ENCODE measurements at places on chromosomes 4 and X. TPM values are rescaled to one million over a fixed set of nuclear protein-coding genes. Genes with fewer than 3 reads are reported as not detected.

GRCh38 chr4:42610941-42611340, 46.0 kb downstream of the ATP8A1 start:
- DNase-seq, result no peak

DNA sequence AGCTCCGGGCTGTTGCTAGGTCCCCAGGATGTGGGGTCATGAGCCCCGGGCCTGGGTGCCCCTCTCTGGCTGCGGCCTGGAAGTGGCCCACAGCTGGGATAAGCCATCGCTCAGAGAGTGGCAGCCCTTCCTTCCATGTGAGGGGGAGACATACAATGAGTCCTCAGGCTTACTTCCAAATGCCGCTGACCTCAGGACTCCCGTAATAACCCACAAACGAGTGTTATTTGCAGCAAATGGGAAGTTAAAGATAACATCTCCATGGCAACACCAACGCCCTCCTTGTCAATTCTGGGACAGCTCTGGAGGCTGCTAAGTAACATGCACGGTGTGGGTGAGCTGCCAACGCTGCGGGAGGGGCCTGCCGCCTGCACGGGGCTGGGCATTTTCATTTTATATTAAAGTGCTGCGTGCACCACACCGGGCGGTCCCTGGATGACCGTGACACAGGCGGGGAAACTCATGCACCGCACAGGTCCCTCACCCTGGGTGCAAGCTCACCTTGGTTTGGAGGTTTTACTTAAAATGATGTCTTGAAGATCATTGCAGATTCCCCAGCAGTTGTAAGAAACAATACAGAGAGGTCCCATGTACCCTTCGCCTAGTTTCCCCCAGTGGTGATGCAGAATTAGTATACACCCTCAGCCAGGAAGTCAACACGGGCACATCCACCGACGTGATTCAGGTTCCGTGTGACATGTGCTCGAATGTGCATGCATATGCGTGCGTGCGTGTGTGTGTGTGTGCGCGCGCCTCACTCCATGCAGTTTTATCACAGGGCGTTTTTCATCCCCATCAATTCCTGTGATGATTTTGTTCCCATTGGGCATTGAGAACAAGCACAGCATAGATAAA, 79.4 kb downstream of the ABLIM2 start:
- DNase-seq, result no peak

DNA sequence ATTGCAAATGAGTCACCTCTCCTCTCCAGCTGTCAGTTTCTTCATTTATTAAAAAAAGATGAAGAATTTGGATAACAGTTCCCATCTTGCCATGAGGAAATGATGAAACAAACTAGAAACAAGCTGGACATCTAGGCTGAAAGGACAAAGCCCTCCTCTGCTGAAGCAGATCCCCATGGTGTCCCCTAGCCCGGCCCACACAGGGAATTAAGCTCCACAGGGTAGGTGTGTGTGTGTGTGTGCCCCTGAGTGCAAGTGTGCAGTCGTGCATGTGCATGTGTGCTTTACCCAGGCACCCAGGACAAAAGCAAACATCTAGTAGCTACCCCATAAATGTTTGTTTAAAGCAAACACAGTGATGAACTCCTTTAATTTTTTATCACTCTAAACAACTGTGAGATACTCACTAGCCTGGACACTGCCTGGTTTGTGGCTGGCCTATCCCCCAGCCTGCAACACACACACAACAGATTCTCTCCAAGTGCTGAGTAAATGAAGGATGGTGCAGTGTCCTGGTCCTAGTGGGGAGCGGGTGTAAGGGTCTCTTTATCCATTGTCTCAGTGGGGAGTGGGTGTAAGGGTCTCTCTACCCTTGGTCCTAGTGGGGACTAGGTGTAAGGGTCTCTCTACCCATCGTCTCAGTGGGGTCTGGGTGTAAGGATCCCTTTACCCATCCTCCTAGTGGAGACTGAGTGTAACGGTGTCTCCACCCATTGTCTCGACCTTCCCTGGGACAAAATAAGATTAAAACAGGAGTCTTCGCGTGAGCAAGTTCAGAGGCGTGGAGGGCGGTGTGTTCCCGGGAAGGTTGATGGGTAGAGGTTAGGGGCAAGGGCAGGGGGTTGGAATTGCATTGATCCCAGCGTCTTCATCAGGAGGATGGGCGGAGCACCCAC, 688 bp upstream of the EVC start:
- no peak for DNase-seq

DNA sequence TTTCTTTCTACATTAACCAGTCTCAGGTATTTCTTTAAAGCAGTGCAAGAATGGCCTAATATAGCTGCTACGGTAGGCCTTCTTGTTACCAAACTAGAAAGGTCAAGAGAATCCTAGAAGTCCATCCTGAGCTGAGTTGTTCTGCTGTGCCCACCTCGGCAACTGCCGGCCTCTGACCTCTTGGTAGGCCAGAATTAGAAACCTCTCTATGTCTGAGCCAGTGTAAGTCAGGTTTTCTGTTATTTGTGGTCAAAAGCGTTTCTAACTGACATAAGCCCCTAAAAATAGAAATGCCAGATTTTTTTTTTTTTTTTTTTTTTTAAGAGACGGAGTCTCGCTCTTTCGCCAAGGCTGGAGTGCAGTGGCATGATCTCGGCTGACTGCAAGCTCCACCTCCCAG, 43.1 kb downstream of the SOWAHB start:
- DNase-seq, result no peak

GRCh38 chr4:56658528-56658927, 22.6 kb downstream of the HOPX start:
- DNase-seq, result no peak

GRCh38 chr4:153426207-153426885, 39.8 kb upstream of the TMEM131L start:
- DNase-seq, result peak; percentile 42

GRCh38 chr4:159946983-159947615, 844.2 kb downstream of the RAPGEF2 start:
- DNase-seq, result peak; percentile 29

- DNase-seq, result no peak
These were observed 29.4 kb upstream of the GYG2 start for GRCh38 chrX:2799369-2799768.

DNA sequence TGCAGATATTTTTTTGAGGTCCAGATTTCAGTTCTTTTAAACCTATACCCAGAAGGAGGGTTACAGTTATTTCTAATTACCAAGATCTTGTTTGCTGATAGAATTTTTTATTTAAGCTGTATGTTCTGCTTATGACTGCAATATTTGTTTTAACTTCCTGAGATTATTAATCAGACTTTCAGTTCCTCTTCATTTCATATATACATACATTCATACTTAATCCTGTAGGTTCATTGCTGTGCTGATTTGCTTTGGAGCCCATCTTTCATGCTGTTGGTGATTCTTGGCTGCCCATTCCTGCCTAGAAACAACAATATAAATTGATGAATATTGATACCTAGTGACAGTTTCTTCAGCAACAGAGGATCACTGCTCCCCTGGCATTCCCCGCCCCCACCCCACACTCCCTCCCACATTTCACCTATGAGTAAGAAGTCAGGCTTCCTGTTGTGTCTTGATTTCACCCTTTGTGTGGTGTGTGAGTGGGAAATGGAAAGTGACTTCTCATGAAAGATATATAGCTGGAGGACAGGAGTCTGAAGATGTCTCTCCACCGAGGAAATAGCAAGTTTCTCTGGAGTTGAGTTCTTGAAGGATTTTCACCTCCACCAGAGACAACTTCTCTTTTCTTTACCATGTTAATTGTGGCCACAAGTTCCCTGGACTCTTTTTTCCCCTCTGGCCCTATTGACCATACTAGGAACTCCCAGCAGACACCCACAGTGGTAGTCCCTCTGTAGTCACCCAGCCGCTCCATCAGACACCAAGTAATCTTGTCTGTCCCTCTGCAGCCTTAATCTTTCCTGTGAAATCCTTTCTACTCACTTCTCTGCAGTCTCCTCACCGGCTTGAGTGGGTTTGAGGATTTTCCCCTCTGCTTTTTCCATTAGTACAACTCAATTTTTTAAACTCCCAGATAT, 118.4 kb downstream of the ASB9 start:
- DNase-seq, result no peak

DNA sequence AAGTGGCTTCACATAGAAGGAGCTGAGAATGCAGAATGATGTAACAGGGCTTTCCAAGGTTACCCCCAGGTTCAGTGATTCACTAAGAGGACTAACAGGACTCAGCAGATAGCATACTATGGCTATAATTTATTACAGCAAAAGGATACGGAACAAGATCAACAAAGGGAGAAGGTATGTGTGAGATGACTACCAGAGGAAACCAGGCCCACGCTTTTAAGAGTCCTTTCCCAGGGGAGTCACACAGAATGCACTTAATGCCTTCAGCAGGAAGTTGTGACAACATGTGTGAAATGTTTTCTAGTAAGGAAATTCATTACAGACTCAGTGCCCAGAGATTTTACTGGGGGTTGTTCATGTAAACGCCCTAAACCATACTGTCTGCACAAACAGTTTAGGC, 373.6 kb upstream of the MAGEB2 start:
- DNase-seq, result no peak

DNA sequence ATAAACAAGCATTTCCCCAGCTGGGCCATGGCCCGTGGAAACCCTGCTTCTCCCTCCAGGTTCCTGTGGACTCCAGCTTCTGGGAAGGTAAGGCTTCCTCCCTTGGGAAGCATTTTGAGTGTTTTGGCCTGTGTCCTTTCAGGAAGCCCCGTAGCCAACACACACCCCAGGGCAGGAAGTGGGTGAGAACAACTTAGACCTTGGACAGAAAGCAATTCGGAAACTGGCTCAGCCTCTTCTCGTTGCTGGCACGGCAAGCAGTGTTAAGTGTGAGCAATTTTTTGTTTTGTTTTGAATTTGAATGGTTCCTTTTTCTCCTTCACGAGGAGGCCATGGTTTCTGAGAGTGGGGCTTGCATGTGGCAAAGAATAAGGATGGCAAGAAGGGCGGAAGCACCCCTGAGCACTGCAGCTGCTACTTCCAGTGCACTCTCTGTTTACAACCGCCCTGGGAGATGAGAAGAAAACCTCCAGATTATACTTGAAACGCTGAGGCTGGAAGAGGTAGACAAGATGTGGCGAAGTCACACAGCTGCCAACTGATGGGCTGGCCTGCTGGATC, 14.1 kb upstream of the CYTL1 start:
- peak; percentile 38 for DNase-seq

- no peak for DNase-seq
These were observed 455.3 kb downstream of the ACTRT1 start for GRCh38 chrX:127596882-127597281.

DNA sequence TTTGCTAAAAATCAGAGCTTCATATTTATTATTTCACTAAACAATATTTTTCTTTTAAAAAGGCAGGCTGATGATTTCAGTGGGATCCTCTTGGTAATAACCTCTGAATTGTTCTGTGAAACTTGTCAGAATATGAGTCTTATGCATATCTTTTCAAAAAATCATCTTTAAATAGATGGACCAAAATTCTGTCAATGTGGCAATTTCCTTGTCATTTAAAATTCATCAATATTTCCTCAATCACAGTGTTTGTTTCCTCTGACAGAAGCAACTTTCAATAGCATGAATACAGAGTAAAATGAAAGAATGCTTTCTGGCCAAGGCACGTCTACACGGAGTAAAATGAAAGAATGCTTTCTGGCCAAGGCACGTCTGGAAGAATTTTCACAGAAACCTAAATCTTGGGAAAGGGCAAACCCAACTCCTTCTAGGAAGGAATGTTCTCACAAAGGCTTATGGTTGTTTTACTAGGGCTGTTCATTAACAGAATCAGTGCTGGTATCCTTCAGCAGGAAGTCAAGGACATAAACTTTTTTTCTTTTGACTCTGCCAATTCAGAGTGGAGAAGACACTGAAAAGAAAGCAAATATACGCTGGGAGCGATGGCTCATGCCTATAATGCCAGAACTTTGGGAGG, 99.0 kb upstream of the GPR34 start:
- peak; percentile 44 for DNase-seq

DNA sequence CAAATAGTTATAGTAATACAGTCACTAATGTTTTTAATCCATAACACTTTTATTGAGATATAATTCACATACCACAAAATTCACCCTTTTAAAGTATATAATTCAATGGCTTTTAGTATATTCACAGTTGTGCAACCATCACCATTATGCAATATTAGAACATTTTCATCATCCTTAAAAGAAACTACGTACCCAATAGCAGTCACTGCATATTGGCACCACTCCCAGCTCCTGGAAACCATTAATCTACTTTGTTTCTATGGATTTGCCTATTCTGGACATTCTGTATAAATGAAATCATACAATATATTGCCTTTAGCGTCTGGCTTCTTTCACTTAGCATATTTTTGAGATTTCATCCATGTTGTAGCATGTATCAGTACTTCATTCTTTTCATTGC, 99.3 kb downstream of the AMMECR1 start:
- no peak for DNase-seq

DNA sequence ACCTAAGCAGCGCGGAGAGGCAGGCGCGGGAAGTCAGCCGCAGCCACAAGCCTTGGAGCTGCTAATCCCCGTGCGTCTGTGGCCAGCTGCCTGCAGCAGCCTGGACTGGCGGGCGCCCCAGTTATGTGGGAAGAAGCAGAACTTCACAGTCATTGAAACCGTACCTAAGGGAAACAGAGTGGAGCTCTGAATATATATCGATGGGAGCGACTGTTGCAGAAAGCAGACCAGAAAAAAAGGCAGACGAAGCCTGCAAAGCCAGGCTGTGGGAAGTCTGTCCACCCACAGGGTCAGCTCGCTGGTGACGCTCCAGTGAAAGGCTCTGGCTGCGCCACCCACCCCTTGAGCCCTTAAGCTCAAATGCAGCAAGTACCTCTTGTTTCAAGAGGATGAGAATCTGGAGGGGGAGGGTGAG, 24.7 kb downstream of the KCNE5 start:
- peak; percentile 34 for DNase-seq

- DNase-seq, result no peak
These were observed 127.5 kb upstream of the RADX start for GRCh38 chrX:106484233-106484632.

- no peak for DNase-seq
These were observed 93.6 kb downstream of the SLC34A2 start for GRCh38 chr4:25749150-25749794.

DNA sequence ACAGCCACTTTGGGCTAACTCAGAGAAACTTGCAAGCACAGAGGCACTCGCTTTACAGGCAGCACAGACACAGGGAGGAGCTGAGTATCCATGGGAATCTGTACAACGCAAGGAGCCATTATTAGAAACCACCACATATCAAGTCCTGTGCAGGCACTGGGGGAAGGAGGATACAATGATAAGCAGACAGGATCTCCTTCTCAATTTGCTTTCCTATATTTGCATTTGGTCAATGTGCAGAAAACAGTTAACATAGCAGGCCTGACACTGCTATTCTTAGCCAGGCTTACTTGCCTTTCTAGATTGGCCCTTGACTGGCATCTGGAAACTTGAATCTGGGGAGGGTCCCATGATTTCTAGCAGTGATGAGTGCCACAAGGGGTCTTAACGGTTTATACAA, 65.8 kb downstream of the TEC start:
- no peak for DNase-seq

Gene CENPVL3
- polyA plus RNA-seq, result 0.10 TPM

Gene TLR10
- polyA plus RNA-seq, result 0.41 TPM

Gene F8A3
- polyA plus RNA-seq, result 9.0 TPM

Gene CSN2
- not detected for polyA plus RNA-seq

Gene RIPPLY1
- polyA plus RNA-seq, result not detected

Gene RASL11B
- polyA plus RNA-seq, result 12.1 TPM

Gene HTRA3
- polyA plus RNA-seq, result 46.2 TPM

Gene GRPEL1
- 25.5 TPM for polyA plus RNA-seq

Measured in hindlimb muscle (tissue), 1 donor.